A549 treated with ZK216348 at 1 μM for 4 hours (cell line): ENCODE measurements at places on chromosomes 16 and 17. TPM values are rescaled to one million over a fixed set of nuclear protein-coding genes. Genes with fewer than 3 reads are reported as not detected.

FOXO3B gene
- total RNA-seq, result 1.6 to 4.7 TPM (median 3.9 TPM) in 5 replicates

WFDC1 gene
- total RNA-seq, result not detected in 5 replicates

KIAA0513 gene
- total RNA-seq, result 1.8 to 3.2 TPM (median 2.2 TPM) in 5 replicates

CCL17 gene
- total RNA-seq, result not detected in 5 replicates

TEDC2 gene
- 12.6 to 24.4 TPM (median 21.2 TPM) in 5 replicates for total RNA-seq

PCGF2 gene
- 33.0 to 67.7 TPM (median 64.3 TPM) in 5 replicates for total RNA-seq

ACSM5 gene
- total RNA-seq, result not detected in 5 replicates

KRT28 gene
- total RNA-seq, result not detected in 5 replicates

MEOX1 gene
- not detected in 5 replicates for total RNA-seq

CA10 gene
- not detected in 5 replicates for total RNA-seq

STH gene
- not detected in 5 replicates for total RNA-seq

SNTB2 gene
- total RNA-seq, result 5.0 to 11.0 TPM (median 8.7 TPM) in 5 replicates

HOXB5 gene
- total RNA-seq, result 1.4 to 2.7 TPM (median 2.6 TPM) in 5 replicates

DYNLRB2 gene
- total RNA-seq, result 0.69 to 0.93 TPM in 2 of 5 replicates, not detected in the others

IRF8 gene
- 0.10 to 0.41 TPM (median 0.31 TPM) in 5 replicates for total RNA-seq

LPCAT2 gene
- 4.1 to 9.1 TPM (median 6.5 TPM) in 5 replicates for total RNA-seq
